ENCODE measurements at places on chromosomes 6 and 20. TPM values are rescaled to one million over a fixed set of nuclear protein-coding genes. Genes with fewer than 3 reads are reported as not detected.

PNPLA1 gene
- total RNA-seq = not detected

ADIG gene
- total RNA-seq = not detected

C6orf132 gene
- not detected for total RNA-seq

CYP21A2 gene
- total RNA-seq = not detected

RBBP9 gene
- total RNA-seq = 15.7 TPM

PKIB gene
- 1.4 TPM for total RNA-seq

MMP24 gene
- total RNA-seq = 0.32 TPM

OR2H1 gene
- not detected for total RNA-seq

OR12D3 gene
- not detected for total RNA-seq

TREM2 gene
- total RNA-seq = not detected

POPDC3 gene
- 67.5 TPM for total RNA-seq

ARMC12 gene
- total RNA-seq = not detected

COL11A2 gene
- 0.98 TPM for total RNA-seq

OLIG3 gene
- total RNA-seq = not detected

ACSS2 gene
- 38.9 TPM for total RNA-seq

HAO1 gene
- not detected for total RNA-seq

BEND6 gene
- total RNA-seq = 0.59 TPM

AKAP7 gene
- 13.8 TPM for total RNA-seq

TNF gene
- not detected for total RNA-seq

RBM39 gene
- total RNA-seq = 303 TPM

PPP1R18 gene
- 15.5 TPM for total RNA-seq

DEF6 gene
- 0.71 TPM for total RNA-seq

GNAS-AS1 gene
- 0.90 TPM for total RNA-seq

HTR1B gene
- total RNA-seq = not detected

SNX5 gene
- total RNA-seq = 176 TPM

SLC22A1 gene
- 0.95 TPM for total RNA-seq

FAM83B gene
- total RNA-seq = not detected

PPP1R3G gene
- total RNA-seq = 0.16 TPM

XKR7 gene
- total RNA-seq = 0.11 TPM

LRRC73 gene
- 0.42 TPM for total RNA-seq

CPXM1 gene
- 0.98 TPM for total RNA-seq

PSMA7 gene
- 592 TPM for total RNA-seq

DLL1 gene
- total RNA-seq = 0.13 TPM

PRDM13 gene
- 2.6 TPM for total RNA-seq

MEP1A gene
- total RNA-seq = not detected

CD40 gene
- total RNA-seq = not detected

ELOVL4 gene
- 4.3 TPM for total RNA-seq

CYP39A1 gene
- 0.56 TPM for total RNA-seq

OPRM1 gene
- total RNA-seq = not detected

CRISP3 gene
- total RNA-seq = not detected

ATAT1 gene
- 1.8 TPM for total RNA-seq

RPN2 gene
- total RNA-seq = 702 TPM

PRL gene
- not detected for total RNA-seq

ATF6B gene
- total RNA-seq = 15.1 TPM

BMP2 gene
- 0.26 TPM for total RNA-seq

HLA-G gene
- 0.32 TPM for total RNA-seq

MED23 gene
- total RNA-seq = 22.9 TPM

DACT2 gene
- total RNA-seq = not detected

TMEM200A gene
- 0.16 TPM for total RNA-seq
